ENCODE measurements at places on chromosomes 5 and 9.
A peak's percentile ranks its signal among the peaks of the same experiment; 100 is the strongest.

DNA sequence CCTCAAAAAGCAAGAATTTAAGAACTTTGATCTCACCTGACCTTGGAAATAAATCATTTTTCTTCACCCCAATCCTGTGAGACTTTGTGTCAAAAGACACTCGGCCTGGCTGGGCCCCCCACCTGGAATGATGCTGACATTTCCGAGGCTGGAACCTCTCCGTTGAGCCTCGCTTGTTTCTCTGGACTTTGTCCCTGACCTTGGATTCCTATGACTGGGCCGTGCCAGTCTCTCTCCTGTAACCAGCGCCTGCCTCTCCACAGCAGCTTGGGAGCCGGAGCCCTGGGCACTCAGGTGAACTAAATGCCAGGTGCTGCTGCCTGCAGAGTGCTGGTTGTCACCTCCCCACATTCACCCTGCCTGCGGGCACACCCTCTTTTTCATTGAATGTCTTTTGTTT lies 62.7 kb downstream of the RETREG1 start:
- no peak for DNase-seq

DNA sequence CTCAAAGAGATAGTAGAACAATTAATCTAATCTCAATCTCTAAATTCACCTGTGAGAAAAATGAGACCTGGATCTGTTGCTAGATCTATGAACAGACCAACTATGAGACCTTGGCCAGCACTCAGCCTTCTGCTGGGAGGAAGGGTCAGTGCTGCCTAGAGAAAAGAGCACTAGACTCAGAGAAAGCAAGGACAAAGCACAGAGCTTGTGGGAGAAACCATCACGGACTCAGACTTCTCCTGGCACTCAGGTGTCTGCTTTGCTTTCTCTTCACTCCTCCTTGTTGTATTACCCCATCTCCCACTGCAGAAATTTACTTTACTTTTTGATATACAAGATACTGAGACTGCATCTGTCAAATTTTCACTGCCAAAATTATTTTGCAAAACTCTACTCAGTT lies 890.0 kb upstream of the NUDT12 start:
- peak; percentile 31 for DNase-seq

GRCh38 chr9:123169926-123170325 lies 98.5 kb downstream of the STRBP start:
- DNase-seq: no peak

GRCh38 chr5:168415971-168416370 lies 70.3 kb upstream of the RARS1 start:
- no peak for DNase-seq

GRCh38 chr5:58362135-58362534 lies 97.8 kb downstream of the PLK2 start:
- DNase-seq: no peak

- peak; percentile 20 for DNase-seq
These were observed 19.6 kb upstream of the TMEM252 start for GRCh38 chr9:68560071-68560844.

- DNase-seq: no peak
These were observed 171.6 kb downstream of the ADAMTS12 start for GRCh38 chr5:33720176-33720575.

DNA sequence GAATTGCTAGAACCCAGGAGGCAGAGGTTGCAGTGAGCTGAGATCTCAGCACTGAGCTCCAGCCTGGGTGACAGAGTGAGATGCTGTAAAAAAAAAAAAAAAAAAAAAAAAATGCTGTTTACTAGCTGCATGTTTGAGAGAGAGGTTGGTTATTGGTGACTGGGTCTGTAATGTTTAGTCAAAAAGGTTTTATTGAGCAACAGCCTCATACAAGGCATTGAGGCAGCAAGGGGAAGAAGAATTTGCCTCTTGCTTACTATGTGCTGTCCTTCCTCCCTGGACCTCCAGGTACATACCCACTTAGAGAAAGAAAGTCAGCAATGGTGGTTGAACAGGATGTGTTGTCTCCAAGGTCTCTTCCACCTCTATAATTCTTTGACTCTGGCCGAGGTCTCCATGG lies 140.7 kb upstream of the SPRY4 start:
- no peak for DNase-seq

DNA sequence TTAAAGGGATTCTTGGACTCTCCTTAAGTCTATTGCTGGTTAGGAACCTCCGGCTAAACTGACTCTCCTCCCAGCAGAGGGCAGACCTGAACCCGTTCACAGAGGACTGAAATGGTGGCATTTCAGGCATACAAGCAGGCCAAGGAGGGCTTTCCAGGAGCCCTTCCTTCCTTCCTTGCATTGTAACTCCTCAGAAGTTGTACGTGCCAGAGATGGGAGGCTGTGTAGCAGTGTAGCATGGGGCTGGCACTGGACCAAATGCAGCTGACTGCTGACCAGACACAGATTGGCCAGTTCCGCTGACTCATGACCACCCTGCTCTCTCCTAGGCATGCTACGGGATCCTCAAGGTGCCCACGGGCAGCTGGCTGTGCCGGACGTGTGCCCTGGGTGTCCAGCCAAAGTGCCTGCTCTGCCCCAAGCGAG lies 36.4 kb downstream of the JADE2 start:
- no peak for DNase-seq

GRCh38 chr9:28378231-28378630 lies 805.0 kb upstream of the C9orf72 start:
- no peak for DNase-seq

DNA sequence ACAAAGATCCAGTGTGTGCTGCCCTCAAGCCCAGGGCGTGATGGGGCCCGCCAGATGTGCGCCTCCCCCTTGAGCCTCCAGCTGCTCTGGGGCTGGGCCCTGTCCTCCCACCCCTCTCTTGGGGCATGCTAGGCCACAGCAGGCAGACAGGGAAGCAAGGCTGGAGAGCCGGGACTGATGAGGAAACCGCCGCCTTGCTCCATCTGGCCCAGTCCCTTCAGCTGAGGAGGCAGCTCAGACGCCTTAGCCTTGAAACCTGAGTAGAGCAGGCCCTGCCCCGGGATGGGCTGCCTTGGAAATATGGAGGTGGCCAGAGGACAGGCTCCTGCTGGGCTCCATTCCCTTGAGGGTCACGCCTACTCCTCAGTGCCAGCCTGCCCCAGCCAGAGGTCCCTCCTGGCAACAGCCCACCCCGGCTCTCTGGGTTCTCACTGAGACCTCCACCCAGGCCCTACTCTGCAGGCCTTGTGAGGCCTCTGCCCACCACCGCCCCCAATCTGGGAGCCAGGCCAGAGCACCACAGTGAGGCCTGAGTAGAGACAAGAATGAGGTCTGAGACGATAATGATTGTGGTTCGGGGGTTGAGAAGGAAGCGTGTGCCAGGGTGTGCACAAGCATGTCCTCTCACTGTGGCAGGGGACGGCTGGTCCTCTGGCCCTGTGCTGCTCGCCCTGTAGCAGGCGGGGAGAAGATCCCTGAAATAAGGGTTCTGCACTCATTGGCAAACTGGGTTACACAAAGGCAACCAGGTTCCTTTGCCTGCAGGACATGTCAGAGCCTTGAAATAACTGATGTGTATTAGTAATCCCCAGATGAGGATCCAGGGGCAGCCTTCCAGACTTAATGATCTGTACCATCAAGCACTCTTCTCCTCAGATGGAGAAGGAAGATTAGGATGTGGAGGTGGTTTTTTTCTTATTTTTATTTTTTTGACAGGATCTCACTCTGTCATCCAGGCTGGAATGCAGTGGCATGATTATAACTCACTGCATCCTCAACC lies 30.9 kb downstream of the CXXC5 start:
- DNase-seq: no peak

DNA sequence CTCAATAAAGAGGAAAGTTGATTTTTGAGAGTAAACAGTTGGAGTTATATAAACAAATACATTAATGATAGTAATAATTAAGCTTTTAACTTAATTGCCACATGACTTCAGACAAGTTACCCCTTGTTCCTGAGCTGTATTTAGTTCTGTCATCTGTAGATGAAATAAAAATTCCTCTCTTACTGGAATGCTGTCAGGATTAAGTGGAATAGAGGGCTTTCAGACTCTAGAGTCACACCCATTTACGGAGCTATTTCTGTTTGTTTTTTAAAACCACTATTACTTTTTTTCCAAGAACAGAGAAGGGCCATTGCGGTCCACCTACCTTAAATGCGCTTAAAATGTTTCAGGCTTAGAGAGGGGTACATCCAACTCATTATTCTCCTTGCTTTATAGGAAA lies 170.6 kb downstream of the CHSY3 start:
- DNase-seq: no peak

GRCh38 chr9:137224830-137225694 lies at the start of gene CYSRT1:
Gene CYSRT1 (plus strand): TSS chr9:137225174. CDS start chr9:137225622, 448 bp downstream.
- DNase-seq: no peak
